Immature natural killer cell (primary cell): ENCODE measurements at places on chromosomes 11 and 22. TPM values are rescaled to one million over a fixed set of nuclear protein-coding genes. Genes with fewer than 3 reads are reported as not detected.

YIF1A gene
- polyA plus RNA-seq = 62.1 TPM

SCGB2A2 gene
- polyA plus RNA-seq = not detected

LRRC55 gene
- not detected for polyA plus RNA-seq

CAPN5 gene
- polyA plus RNA-seq = 6.1 TPM

EMID1 gene
- not detected for polyA plus RNA-seq

CHRM1 gene
- not detected for polyA plus RNA-seq

MMP13 gene
- polyA plus RNA-seq = not detected

CAT gene
- 192 TPM for polyA plus RNA-seq

IGF2 gene
- not detected for polyA plus RNA-seq

TOM1 gene
- polyA plus RNA-seq = 31.2 TPM

OR8G5 gene
- not detected for polyA plus RNA-seq

GDPD4 gene
- polyA plus RNA-seq = not detected

GNAZ gene
- not detected for polyA plus RNA-seq

GRCh38 chr11:64484191-64485022 lies 106.6 kb upstream of the SLC22A12 start:
- no peak for DNase-seq

DNA sequence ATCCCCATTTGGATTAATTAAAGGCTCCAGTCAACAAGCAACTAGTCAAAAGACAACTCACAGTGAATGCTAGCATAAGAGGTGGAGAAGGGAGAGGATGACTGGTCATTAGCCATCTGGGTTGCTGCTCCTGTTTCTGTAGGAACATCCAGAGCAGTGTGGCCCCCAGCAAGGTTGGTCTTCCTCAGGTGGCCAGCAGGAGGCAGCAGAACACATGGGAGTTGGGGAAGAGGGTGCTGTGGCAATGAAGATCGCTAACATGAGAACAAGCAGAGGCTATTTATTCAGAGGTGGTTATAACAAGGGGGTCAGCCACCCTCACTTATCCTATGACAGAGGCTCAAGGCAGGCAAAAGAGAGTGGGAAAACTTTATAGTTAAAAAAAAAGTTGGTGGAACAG lies 21.3 kb downstream of the IZUMO1R start:
- DNase-seq = peak; percentile 60

- no peak for DNase-seq
Measured at GRCh38 chr11:20362481-20362880, 1.0 kb upstream of the HTATIP2 start.

GRCh38 chr22:22085702-22086500 lies 103.3 kb upstream of the TOP3B start:
- no peak for DNase-seq

- no peak for DNase-seq
Measured at GRCh38 chr11:72720784-72721183, 31.4 kb downstream of the ARAP1 start.

DNA sequence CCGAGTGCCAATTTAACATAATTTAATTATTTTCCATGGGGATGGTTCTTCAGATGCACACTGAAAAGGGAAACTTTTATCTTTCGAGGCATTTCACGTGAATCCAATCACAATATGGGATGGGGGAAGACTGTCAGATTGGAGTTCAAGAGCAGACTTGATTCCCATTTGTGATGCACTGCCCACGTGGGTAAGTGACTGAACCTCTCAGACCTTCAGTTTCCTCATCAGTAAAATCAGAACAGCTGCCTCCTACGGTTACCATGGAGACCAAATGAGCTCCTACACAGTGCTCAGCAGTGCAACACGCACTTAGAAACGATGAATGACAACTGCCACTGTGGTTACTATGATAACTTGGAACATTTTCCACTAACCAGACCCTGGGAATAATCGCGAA lies 21.7 kb downstream of the KIAA0930 start:
- DNase-seq = no peak

DNA sequence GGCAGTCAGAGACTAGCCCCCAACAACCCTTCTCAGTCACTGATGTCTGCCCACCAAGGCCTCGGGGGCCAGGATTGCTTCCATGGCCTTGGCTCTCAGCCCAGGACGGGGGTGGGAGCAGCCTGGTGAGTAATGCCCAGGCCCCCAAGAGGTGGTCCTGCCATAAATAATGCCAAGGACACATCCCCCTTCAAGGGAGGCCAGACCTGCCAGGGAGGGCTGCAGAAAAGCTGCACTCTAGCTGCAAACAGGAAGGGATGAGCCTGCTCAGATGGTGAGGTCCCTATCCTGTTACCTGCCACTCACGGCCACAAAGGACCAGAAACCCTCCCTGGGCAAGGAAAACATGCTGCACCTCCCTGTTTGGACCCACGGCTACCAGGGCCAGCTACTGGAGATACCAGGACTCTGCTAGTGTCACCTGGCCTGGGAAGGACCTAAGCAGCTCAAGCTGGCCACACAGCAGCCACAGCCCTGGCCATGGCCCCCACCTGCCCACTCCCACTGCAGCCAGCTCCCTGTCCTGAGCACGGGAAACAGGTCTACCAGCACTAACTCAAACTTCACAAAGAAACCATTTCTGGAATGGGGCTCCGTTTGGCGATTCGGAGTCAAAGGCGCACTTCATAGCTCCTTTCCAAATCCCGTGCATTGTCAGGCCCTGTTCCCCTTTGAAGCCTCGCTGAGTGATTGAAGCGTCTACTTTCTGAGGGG lies 12.1 kb downstream of the GNB1L start:
- DNase-seq = no peak

GRCh38 chr11:34745195-34745594 lies 124.3 kb downstream of the EHF start:
- DNase-seq = no peak

GRCh38 chr11:64331569-64332371 lies 8.2 kb upstream of the CCDC88B start:
- DNase-seq = peak; percentile 85

DNA sequence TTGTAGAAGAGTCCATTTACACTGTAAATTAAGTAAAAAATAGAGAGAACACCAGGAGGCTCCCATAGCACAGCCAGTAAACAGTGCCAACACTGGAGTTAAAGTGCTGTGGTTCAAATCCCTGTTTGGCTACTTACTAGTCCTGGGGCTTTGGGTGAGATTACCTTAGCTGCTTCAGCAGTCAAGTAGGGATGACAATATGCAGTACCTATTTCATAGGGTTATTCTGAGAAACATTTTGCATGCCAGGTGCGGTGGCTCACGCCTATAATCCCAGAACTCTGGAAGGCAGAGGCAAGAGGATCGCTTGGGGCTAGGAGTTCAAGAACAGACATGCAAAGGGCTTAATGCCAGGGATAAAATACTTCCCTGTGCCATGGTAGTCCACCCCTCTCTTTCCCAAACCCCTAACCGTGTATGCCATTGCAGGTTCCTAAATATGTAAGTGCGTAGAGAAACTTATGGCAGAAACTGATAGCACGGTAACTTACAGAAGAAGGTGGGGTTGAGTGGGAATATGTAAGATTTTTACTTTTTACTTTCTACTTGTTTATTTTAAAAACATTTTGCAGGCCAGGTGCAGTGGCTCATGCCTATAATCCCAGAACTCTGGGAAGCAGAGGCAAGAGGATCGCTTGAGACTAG lies 86.4 kb upstream of the PICALM start:
- DNase-seq = no peak

- no peak for DNase-seq
Measured at GRCh38 chr11:41175304-41175972, 284.0 kb downstream of the LRRC4C start.

DNA sequence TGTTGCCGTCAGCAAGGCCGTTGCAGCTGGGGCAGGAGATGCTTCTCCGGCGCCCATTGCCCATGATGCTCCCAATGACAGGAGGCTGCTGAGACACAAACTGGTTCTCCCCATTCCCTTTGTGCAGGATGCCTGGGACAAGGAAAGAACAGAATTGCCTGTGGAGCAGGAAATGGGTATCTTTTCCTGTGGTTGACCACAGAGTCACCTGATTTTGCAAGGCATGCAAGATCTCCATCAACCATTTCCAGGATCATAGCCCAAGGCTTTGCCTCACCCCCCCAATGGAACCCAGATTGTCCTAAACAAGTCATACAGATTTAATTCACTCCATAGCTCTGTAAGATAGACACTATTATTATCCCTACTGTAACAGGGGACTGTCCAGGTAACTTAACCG lies 148.1 kb upstream of the NARS2 start:
- no peak for DNase-seq

DNA sequence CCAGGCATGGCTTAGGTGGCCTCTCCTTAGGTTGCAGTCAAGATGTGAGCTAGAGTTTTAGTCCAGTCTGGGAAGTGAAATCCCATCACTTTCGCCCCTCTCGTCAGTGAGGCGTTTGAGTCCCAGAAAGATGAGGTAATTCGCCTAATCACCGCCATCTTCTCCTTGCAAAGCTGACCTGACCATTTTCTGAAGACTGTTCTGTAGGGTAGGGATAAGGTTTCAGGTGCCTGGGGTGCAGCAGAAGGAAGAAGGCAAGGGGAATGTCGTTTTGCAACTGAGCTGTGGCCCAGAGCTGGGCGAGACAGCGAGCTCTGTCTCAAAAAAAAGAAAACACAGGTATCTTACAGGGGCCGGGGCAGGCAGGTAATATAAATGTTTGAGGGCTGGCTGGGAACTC lies 61.7 kb upstream of the CECR2 start:
- DNase-seq = no peak

DNA sequence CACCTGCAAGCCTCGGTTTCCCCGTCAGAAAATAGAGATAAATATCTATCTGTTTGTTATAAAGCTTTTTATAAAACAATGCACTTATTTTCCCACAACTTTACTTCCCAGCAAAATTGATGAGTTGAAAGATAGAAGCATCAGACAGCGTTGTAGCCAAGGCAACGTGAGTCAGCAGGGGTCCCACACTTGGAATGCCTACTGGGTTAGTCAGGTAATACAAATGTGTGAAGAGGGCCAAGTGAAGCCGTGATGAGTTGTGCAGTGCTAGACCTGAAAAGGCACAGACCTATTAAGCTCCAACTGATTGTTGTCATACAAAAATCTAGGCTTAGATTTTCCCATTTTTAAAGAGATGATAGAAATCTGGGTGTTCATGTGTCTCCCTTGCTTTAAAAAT lies 118.7 kb downstream of the PGR start:
- no peak for DNase-seq

DNA sequence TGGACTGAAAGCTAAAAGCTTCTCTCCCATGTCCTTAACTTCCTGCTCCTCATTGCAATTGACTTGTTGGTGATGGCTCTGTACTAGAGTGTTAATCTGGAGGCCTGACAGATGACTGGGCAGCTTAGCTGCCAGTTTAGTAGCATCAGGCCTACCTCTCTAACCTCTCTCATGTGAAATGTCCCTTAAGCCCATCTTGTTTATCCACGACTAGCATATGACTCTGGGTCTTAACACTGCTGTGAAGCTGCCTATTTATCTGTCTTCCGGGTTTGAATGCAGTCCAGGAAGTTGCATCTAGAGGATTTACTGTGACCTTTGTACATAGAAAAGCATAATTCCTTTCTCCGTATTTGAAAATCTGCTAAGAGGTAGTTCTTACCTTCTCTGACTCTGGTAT lies 85.3 kb upstream of the HORMAD2 start:
- no peak for DNase-seq

DNA sequence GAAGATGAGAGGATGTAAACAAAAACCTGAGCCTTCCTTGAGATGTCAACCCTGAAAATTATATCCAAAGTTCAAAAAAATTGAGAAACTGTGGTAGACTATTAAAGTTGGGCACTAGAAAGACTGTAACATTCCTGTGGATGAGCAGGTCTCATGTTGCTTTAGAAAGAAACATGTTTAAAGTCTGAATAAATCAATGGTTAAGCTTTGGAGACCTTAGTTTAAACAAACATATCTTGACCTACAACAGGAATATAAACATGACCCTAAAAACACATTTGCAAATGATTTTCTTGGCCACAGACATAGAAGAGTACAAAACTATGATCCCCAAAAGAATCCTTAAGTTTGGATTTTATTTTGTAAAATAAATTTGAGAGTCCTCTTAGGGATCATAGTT lies 38.1 kb upstream of the PCF11 start:
- DNase-seq = no peak

- no peak for DNase-seq
Measured at GRCh38 chr11:126468102-126468521, 112.6 kb downstream of the ST3GAL4 start.

DNA sequence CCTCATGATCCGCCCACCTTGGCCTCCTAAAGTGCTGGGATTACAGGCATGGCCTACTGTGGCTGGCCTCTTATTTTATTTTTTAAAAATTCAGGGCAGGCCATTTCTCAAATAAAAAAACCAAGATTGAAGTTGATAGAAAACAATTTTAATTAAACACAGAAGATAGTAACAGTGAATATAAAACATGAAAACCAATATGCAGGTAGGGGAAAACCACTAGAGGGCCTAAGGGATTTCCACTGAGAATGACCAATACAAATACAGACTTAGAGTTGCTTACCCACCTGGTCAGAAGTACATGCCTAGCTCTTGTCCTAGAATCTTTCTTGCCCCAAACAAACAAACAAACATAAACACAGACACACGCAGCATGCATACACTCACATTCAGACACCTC lies 1.7 kb upstream of the RTCB start:
- no peak for DNase-seq

- DNase-seq = peak; percentile 80
Measured at GRCh38 chr22:37486224-37486845, at the start of gene MFNG. MFNG (minus strand) TSS chr22:37486384; CDS start chr22:37486177, 207 bp downstream.

DNA sequence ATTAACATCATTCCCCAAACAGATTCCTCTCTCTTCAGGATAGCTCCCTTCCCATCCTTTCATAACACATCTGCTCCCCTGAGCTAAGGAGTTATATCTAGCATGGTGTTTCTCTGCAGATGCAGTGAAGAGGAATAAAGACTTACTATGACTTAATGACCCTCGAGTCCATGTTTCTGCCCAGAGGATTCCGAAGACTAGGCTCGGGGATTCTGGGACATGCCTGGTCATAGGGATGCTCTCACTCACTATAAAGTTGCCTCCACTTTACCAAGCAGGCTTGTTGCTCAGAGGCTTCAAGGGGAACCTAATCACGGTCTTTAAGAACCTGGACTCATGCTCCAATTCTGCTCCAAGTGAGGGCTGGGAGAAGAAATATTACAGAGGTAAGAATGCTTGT lies at the start of gene OR52E4:
Gene OR52E4 (plus strand): TSS at position 301 of the 400 bp plus-strand sequence. CDS start 3,664 bp downstream, outside the sequence.
- no peak for DNase-seq

- no peak for DNase-seq
Measured at GRCh38 chr11:93728792-93729128, 12.5 kb downstream of the TAF1D start.

GRCh38 chr11:1875093-1875850 lies 16.4 kb downstream of the PRR33 start:
- DNase-seq = no peak
